ENCODE measurements at places on chromosomes 13 and 19.

GRCh38 chr13:48437371-48437770 is 24.5 kb upstream of the LPAR6 start:
- no peak for DNase-seq

- DNase-seq = no peak
Observed at GRCh38 chr13:73851104-73851503, 283.1 kb downstream of the KLF12 start.

- no peak for DNase-seq
Observed at GRCh38 chr13:27942972-27943371, 23.2 kb downstream of the PDX1 start.

DNA sequence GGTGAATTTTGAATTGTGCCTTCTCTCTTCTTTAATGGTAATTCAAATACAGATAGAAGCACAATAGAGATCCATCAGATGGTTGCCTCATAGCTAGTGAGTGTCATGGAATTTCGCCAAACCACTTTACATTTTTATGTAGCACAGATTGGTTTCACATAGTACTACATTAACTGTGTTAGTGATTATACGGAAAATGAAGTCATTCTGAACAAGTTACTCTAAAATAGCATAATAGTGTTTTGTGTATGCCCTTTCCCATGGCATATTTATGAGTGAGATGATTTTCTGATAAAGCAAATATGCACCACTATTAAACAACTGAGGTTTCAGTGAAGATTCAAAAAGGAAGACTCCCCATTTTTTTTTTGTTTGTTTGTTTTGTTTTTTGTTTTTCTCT is 1623.5 kb downstream of the PCDH9 start:
- no peak for DNase-seq

DNA sequence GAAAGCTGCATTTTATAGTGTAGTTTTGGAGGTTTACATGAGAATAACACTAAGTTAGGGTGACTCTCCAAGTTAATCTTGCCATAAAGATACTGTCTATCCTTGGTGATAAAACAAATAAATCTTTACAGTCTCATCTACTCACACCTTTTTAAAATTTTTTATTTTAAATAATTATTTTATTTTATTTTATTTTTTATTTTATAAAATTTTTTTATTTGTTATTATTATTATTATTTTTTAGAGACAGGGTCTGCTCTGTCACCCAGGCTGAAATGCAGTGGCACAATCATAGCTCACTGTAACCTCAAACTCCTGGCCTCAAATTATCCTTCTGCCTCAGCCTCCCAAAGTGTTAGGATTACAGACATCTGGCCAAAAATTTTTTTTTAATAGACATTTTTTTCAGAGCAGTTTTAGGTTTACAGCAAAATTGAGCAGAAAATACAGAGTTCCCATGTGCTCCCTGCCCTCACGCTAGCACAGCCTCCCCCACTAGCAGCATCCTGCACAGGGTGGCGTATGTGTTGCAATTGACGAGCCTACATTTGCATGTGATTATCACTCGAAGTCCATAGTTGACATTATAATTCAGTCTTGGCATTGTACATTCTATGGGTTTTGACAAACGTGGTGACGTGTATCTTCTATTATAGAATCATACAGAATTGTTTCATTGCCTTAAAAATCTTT is 41.0 kb downstream of the RASL11A start:
- no peak for DNase-seq

- no peak for DNase-seq
Observed at GRCh38 chr19:18046059-18046718, 38.2 kb downstream of the ARRDC2 start.

- DNase-seq = no peak
Observed at GRCh38 chr19:58563034-58563573, 4.7 kb upstream of the UBE2M start.

DNA sequence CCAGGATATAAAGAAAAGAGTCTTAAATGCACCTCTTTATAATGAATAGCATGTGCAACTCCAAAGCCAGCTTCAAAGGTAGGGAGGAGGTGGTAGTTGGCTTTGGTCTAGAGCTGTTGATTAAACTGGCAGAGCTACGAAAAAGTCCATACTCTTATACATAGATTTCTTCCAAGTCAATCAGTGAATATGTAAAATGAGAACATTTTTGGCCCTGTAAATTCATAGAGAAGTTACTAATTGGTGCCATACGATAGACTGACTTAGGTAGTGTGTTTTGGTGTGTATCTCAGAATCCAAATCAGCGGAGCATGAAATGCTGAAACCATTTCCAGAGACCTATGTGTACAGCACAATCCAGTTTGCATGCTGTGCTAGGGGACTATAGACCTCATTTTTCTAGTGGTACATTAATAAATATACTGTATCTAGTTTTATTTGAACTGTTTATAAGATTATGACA is 17.1 kb upstream of the DPY19L3 start:
- no peak for DNase-seq

All from activated CD4-positive, alpha-beta T cell treated with anti-CD3 and anti-CD28 coated beads for 1 hour (primary cell).